NK-92 treated with Interleukin-12 subunit alpha and Interleukin-12 subunit beta, amount 100 ng/mL, for 24 hours (cell line): ENCODE measurements at places on chromosomes 16 and 17.

GRCh38 chr17:38897176-38897575 is 27.3 kb downstream of the LASP1 start:
- DNase-seq: no peak

DNA sequence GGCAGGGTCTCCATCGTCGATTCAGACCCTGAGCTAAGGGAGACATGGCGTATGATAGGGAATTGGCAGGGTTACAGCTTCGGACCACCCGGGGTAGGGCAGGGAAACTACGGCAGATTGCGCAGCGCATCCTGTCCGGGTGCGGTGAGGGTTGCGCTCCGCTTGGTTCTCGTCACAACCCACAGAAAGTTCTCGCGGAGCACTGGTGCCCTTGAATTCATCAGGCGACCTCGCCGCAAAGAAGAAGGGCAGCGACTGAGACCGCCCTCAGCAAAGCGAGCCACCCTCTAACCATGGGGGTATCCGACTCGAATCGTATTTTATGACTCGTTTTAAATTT is 1.2 kb downstream of the HS3ST3B1 start:
- DNase-seq: peak; percentile 60

DNA sequence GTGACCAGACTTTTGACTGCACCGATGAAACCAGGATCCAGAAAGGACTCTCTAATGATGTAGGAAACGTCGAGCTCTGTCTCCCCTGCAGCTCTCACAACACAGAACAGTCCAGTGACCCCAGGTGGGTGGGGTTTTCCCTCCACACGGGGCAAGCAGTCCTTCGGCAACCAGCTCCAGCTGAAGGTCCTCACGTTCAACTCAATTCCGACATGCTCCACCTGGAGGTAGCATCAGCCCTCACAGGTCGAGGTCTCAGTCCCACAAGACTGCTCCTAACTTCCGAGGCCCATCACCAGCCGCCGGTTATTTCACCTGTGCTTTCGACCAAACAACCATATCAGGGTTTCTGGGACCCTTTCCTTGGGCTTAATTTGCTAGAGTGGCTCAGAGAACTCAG is 28.2 kb downstream of the ITGAE start:
- DNase-seq: no peak

GRCh38 chr17:56994009-56994792 is 16.3 kb downstream of the SCPEP1 start:
- DNase-seq: no peak

DNA sequence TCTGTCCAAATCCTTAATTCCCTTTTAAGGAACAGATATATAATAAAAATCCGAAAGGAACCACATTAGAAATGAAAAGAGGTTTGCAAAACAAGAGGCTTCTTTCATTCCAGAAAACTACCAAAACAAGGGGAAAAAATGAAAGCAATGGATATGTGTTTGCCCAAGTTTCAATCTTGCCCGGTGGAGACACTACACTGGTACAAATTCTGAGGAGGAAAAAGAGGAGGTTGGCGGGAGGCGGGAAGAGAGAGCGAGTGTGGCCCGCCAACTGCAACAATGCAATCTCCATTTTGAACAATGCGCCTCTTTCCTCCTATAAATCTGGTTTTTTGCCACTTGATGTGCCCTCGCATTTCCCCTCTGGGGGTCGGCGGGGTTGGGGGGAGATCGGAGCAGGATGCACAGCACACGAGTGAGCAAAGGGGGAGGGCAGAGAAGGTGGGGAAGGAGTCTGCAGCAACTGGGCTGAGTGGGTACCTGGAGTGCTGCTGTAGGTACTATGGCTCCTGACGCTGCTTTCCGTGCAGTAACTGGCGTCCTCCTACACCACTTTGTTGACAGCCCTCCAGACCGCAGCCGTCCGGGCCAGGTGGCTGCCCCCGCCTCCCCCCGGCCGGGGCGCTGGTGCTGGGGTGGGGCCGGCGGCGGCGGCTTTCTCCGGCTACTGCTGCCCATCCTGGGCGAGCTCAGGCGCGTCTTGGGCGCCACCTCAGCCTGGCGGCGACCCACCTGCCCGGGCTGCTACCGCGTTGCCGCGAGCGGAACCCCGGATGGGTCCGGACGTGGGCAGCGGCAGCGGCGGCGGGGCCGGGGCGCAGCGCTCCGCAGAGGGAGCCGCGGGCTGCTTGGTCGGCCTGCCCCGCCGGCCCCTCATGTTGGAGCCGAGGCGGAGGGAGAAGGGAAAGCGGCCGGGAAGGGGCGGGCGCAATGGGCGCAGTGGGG is 93.8 kb upstream of the PLEKHM1 start:
- DNase-seq: no peak
